Stimulated activated CD4-positive, alpha-beta T cell treated with anti-CD3 and anti-CD28 coated beads, TNF-alpha, amount 100 ng/mL, for 1 hour (primary cell): ENCODE measurements at places on chromosomes 12 and 14.

- DNase-seq, result no peak
These were observed 60.4 kb upstream of the FOXN3 start for GRCh38 chr14:89477391-89477790.

GRCh38 chr12:45670346-45671065, 59.0 kb upstream of the ARID2 start:
- DNase-seq, result no peak

- DNase-seq, result no peak
These were observed 189.3 kb upstream of the LHX5 start for GRCh38 chr12:113660936-113661335.

DNA sequence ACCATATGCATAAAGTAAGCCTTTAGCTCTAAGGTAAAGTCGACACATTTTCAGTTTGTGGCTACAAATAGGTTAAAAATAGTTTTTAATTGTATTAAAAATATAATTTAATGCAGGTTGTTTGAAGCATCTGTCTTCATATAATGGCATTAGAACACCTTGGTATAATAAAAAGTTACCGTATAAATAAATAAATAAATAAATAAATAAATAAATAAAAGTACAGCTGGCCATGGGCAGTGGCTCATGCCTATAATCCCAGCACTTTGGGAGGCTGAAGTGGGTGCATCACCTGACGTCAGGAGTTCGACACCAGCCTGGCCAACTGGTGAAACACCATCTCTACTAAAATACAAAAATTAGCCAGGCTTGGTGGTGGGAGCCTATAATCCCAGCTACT, 15.6 kb downstream of the ZFYVE26 start:
- no peak for DNase-seq
